ENCODE measurements at places on chromosomes 2 and 18.

DNA sequence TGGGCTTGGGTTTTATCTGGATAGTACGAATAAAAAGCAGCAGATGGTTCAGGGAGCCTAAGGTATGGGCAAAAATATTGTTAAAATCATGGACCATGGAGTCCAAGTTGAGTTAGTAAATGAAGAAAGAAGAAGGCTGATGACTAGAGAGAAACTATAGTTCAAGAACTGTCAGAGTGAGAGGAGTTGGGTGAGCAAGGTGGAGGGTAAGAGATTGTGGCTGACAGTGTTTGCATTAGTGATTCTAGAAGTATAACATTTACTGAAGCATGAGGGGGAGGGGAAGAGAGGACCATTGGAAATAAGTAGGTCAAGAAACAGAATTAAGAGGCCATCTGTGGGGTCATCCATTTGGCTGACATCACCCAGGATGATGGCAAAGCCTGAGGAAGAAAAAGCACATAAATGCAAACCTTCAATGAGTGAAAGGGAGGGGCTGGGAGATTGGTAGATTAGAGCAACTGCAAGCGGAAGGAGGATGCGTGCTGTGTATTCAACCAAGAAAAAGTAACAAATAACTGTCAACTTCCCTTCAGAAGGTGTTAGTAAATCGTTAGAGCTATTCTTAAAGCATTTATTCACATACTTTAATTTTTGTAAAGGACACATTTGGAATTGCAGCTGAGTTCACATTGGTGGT lies 392.8 kb downstream of the TSN start:
- DNase-seq = no peak

DNA sequence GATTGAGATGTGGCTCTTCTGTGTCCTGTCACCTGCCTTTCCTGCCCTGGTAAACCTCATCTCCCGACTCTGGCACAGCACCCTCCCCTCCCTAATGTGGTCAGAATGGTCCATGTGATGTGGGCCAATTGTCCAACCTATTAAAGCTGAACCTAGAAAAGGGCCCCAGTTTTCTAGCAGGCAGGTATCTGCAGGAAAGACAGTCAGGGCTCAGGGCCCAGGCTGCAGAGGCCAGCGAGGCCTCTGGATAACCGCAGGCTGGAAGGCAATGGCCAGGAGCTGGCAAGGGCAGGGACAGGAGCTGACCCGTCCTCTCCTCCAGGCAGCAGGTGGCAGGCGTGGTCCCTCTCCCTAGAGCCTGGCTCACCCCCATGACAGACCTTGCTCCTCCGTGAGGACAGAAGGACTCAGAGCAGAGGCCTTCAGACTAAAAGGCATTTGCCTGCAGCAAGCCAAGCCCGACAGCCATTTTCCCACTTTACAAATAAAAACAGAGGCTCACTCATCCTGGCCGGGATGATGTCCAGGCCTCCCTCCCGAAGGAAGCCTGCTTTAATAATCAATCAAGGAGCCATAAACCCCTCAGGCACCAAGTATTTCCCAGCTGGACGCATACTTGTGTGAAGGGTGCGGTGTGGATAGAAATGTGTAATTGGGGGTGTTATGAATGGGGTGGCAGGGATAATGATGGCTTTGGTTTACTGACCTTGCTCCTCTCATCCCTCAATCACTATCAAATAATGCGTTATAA lies 107.1 kb downstream of the TWIST2 start:
- no peak for DNase-seq

DNA sequence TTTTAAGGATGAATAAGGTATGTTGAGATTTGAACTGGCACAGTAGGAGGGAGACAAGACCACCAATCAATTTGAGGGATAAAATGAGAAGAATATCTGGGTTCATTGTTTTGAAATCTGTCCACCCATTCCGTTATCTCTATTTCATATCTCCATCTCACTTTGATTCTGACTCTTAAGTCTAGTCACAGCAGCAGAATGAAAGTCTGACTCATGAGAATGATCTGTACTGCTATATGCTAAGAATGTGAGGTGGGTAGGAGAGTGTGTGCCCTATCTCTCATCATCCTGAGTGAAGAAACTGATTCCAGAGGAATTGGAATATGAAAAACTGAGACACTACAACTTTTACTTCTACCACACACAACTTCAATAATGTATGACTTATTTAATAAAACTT lies 1994.5 kb upstream of the PIK3C3 start:
- no peak for DNase-seq

- DNase-seq = no peak
These were observed 25.1 kb downstream of the C18orf54 start for GRCh38 chr18:54382733-54383252.

All from DMS53 (cell line).